Activated naive CD4-positive, alpha-beta T cell (primary cell): ENCODE measurements at places on chromosomes 1 and 21.

- no peak for DNase-seq
Observed at GRCh38 chr1:13892198-13892597, 192.2 kb downstream of the PRDM2 start.

GRCh38 chr1:31764312-31765040, at the start of gene ADGRB2:
TSS of gene ADGRB2 (minus strand) at chr1:31764340. CDS start at chr1:31757221, 7,119 bp downstream.
- DNase-seq: no peak

- no peak for DNase-seq
Observed at GRCh38 chr1:203273869-203274602, 31.3 kb upstream of the BTG2 start.

- DNase-seq: no peak
Observed at GRCh38 chr21:14699433-14700407, 153.6 kb upstream of the SAMSN1 start.

GRCh38 chr1:6095511-6096242, 50.0 kb downstream of the KCNAB2 start:
- DNase-seq: no peak

DNA sequence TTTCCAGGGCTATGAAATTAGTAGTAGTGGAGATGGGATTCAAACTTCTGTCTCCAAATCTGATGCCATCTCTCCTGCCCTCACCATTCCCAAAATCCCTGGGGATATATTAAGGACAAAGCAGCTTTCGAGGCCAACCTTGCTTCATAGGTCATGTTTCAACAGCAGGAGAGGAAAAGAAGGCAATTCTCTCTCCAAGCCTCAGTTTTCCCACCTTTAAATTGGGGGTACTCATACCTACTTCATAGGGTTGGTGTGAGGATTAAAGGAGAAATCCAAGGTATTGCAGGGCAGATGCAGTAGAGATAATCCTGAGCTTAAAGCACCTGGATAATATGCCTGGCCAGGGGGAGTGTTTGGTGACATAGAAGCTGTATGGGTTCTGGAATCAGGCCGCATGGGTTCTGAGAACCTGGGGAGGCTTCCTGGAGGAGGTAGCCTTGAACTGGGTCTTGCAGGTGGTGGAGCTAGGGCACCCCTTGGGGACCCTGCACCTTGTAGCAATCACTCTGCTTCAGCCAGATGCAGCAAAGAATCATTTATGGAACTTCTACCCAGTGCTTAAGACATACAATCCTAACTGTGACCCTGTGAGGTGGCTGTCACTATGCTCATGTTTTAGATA, 10.7 kb upstream of the IFFO2 start:
- DNase-seq: no peak

- no peak for DNase-seq
Observed at GRCh38 chr1:144551107-144551542, 41.6 kb upstream of the PPIAL4F start.

- DNase-seq: no peak
Observed at GRCh38 chr1:4745560-4745959, 91.2 kb downstream of the AJAP1 start.

GRCh38 chr1:96236156-96236739, 485.3 kb upstream of the PTBP2 start:
- DNase-seq: no peak

- DNase-seq: no peak
Observed at GRCh38 chr1:154253671-154254070, 18.8 kb upstream of the HAX1 start.

DNA sequence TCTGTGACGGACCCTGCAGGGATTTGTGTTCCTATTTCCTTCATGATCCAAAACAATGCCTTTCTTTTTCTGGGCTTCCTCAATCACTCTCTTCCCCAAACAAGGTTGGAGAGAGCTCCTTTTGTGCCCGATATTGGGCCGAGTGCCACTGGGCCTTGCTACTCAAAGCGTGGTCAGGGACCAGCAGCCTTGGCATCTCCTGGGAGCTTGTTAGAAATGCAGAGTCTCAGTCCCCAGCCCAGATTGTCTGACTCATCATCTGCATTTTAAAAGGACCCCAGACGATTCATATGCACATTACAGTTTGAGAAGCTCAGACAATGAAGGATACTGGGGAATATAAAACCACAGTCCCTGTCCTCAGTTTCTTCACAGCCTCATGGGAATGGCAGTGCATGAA, 19.9 kb downstream of the ADORA1 start:
- no peak for DNase-seq

DNA sequence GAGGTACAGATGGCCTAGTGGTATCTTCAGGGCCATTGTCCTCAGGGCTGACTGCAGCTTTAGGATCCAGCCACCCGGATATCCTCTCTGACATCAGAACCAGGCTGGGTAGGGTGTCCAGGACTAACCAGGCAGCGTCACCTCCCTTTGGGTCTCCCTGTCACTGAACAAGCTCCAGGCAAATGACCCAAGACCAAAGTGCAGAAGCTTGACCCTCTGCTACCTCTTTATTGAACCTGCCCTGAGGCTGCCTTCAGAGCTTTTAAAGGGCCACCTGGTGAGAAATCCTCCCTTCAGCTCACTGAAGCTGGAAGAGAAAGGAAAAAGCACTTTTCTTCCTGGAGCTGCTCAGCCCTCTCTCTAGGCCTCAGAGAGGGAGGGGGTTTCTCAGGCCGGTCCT, 79.1 kb upstream of the VAMP3 start:
- no peak for DNase-seq

- no peak for DNase-seq
Observed at GRCh38 chr1:165290148-165290547, 66.4 kb downstream of the LMX1A start.

- DNase-seq: no peak
Observed at GRCh38 chr1:27018316-27018715, 5.7 kb upstream of the TENT5B start.

DNA sequence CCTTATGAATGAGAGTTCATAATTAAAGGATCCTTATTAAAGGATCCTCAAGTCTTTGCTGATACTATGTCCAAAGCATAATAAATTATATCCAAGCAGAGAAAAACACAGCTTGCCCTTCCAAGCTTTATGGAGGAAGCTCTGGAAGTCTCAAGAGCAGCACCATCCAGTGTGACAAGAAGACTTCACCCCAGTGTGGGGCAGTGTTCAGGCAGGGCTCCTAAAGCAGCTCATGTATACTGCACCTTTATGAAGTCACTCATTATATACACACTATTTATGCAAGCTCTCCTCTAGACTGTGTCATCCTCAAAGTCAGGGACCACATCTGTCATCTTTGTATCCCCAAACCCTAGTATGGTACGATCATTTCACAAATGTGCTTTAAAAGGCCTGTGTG, 11.9 kb upstream of the CCN1 start:
- DNase-seq: no peak

GRCh38 chr1:154193821-154194220, 1.9 kb upstream of the TPM3 start:
- no peak for DNase-seq

DNA sequence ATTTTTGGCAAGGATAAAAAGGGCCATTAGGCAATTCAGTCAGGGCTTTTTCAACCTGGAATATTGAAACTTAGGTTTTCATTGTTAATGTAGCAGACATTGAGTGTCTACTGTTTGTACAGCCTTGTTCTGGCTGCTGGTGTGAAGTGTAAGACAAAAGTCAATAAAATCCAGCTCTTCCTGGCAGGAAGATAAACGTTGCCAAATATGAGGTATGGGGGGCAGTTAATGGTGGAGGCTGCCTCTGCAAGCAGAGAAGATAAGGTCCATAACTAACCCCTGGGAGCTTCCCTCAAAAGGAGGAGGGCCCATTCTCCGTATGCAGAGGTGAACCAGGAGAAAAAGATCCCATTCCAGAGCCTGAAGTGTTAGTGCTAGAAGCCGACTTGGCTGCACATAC, 19.5 kb upstream of the SHE start:
- DNase-seq: no peak

DNA sequence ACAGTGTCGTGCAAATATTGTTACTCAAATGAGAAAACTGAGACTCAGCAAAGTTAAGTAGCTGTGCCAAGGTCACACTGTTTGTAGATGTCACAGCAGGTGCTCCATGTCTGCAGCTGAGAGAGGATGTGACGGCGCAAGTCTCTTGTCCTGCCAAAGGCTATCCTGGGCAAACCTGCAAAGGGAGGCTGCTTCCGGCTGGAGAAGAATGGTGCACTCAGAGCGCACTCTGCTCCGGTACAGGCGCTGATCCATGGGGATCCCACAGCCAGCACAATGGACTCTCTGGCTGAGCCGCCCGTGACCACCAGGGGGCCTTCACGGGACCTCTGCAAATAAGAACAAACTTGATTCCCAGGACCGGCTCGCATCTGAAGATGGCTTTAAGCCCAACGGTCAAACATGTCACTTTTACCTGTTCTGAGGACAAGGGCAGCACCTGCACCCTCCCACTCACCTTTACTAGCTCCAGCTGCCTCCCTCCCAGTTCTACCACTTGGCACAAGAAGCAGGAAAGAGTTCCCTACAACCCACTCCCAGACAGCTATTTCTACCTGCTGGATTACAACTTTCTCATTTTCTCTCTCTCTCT, 21.9 kb downstream of the RD3 start:
- DNase-seq: no peak

GRCh38 chr1:49416758-49417157, 607.0 kb downstream of the AGBL4 start:
- no peak for DNase-seq

- no peak for DNase-seq
Observed at GRCh38 chr21:25573409-25574206, 33.7 kb downstream of the MRPL39 start.

GRCh38 chr1:27849951-27850350, 19.4 kb downstream of the PPP1R8 start:
- DNase-seq: no peak

GRCh38 chr21:44984792-44985440, 45.1 kb downstream of the SLX9 start:
- no peak for DNase-seq

- DNase-seq: no peak
Observed at GRCh38 chr1:182262425-182262824, 129.2 kb downstream of the GLUL start.

DNA sequence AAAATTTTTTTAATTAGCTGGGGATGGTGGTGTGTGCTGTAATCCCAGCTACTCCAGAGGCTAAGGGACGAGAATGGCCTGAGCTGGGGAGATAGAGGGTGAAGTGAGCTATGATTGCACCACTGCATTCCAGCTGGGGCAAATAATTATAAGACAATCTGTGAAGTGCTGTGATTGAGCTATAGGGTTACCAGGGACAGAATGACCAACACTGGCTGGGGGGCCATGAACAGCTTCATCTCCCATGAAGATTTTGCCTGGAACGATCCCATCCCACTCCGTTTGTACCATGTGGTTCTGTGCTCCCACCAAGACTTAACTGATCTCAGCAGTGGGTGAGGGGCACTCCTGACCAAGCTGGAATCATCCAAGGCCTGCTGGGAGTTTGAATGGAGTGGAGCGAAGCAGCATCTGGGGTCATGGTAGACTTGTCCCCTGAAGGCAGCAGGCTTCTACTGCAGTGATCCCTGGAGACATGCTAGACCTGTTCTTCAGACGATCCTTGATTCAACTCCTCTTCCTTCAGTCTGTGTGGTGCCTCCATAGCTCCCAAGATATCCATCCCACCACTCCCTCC, 53.6 kb upstream of the CTPS1 start:
- DNase-seq: no peak

DNA sequence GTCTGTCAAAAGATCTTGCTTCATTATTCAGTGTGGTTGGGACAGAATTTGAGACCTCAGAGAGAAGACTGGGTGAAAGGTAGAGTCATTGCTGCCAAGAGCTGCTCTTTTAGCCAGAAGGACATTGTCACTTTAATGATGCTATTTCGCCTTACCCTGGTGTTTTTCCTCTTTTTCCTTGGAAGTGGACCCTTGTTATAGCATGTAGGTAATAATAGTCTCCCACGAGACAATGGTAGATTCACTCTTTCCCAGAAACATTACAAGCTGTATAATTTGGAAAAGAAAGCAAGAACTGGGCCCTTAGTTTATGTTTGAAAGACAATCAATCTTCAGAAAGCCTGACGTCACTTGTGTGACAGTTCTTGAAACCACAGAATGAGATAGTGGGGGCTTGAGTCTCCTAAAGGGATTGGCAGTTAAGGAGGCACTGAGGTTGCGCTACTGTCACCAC, 3.8 kb downstream of the SERTAD4 start:
- DNase-seq: no peak

DNA sequence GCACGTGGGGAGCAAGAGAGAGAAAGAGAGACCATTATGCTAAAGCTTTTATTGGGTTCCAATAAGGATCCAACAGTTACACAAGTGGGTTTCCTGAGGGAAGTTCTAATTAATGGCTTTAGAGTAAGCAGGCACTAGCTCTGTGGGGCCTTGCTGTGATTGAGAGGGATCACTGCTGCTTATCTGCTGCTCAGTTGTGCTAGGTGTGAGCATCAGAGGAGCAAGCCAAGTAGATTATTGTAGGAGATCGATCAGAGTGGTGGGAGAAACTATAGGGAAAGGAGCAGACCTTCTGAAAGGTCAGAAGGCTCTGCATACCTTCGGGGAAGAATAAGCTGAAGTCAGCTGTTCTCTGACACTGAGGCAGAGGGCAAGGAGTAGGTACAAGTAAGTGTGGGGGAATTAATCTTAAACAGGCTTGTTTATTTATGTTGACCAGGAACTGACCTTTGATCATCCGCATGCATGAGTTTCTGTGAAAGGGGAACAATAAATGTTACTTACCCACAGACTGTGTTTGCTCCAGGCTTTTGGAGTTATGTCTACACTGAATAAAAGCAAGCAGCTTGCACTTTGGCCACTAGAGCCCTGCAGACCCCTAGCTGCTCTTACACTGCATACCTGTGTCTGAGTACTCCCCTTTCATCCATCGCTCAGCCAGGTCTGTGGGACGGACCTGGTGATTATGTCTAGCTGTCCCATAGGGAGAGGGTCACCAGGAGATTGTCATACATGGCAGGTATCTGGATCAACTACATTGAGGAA, 89.7 kb downstream of the TNNI3K start:
- no peak for DNase-seq

DNA sequence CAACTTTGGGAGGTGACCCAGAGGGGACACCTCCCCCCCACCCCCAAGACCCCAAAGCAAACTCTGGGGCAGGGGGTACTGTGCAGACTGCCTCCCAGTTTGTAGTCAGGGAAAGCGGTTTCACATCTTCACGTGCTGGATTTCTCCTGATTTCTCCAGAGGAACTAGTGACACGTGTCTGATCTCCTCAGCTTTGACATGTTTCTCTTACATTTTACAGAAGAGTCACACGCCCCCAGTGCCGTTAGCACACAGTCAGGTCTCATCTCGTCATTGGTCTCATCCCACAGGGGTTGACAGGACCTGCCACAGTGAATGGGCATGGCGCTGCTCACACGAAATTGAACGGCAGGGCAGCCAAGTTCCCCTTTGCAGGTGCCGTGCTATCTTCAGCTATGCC, 11.8 kb downstream of the PDPN start:
- DNase-seq: no peak
